Uterus (tissue), 4 donors: ENCODE measurements at places on chromosomes 4 and X. TPM values are rescaled to one million over a fixed set of nuclear protein-coding genes. Genes with fewer than 3 reads are reported as not detected.

DNA sequence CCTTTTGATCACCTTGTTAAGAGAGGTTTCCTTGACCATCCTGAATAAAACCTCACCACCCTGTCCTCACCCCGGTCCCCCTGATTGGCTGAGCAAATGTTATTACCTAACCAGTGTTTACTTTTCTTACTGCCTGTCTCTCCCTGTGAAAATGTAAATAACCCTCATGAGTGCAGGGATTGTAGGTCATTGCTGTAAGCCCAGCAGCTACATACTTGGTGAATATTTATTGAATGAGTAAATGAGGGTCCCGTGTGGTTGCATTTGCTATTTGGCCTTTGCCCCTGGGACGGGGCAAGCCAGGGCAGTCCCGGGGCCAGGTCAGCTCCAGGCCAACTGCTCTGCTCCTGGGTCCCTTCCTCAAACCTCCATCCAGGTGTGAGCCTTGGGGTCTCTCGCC lies 55.5 kb upstream of the CLCN4 start:
- no peak overlapping the region for H3K27ac ChIP-seq
- H3K27me3 ChIP-seq: no peaks in the 10 kb centered on the region
- no peak overlapping the region for H3K4me3 ChIP-seq
- no peaks in the 10 kb centered on the region for H3K4me1 ChIP-seq
- H3K36me3 ChIP-seq: no peaks in the 10 kb centered on the region

- H3K4me1 ChIP-seq: no peaks in the 10 kb centered on the region
- H3K4me3 ChIP-seq: no peak overlapping the region
- H3K27ac ChIP-seq: no peak overlapping the region
- DNase-seq: no peak
- no peaks in the 10 kb centered on the region for H3K36me3 ChIP-seq
These were observed 917.9 kb downstream of the RAPGEF2 start for GRCh38 chr4:160020804-160021203.

DNA sequence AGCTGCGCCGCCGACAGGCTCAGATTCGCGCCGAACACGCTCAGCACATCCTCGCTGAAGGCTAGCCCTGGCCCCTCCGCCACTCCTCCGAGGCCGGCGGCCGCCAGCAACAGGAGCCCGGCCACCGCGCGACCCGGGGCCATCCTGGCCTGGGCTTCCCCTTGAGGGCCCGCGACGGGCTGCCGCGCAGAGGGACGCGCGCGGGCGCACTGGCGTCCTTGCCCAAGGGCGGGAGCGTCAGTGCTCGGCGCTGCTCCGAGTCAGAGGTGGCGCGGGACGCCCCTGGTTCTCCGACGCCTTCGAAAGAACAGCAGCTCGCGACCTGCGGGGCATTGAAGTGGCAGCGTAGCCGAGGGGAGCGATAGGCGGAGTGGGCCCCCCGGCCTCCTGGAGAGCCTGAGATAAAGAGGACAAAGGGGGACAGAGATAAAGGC lies 745 bp downstream of the SLC39A8 start:
- no peak for DNase-seq
- H3K4me1 ChIP-seq: no peaks in the 10 kb centered on the region
- peak overlapping the region; percentile 50 for H3K4me3 ChIP-seq
- H3K27ac ChIP-seq: peak overlapping the region; percentile 66

GRCh38 chr4:148364525-148364924 lies 77.7 kb downstream of the NR3C2 start:
- no peaks in the 10 kb centered on the region for H3K4me1 ChIP-seq
- H3K36me3 ChIP-seq: no peaks in the 10 kb centered on the region
- H3K4me3 ChIP-seq: no peak overlapping the region
- H3K27me3 ChIP-seq: no peaks in the 10 kb centered on the region
- H3K27ac ChIP-seq: no peak overlapping the region

DNA sequence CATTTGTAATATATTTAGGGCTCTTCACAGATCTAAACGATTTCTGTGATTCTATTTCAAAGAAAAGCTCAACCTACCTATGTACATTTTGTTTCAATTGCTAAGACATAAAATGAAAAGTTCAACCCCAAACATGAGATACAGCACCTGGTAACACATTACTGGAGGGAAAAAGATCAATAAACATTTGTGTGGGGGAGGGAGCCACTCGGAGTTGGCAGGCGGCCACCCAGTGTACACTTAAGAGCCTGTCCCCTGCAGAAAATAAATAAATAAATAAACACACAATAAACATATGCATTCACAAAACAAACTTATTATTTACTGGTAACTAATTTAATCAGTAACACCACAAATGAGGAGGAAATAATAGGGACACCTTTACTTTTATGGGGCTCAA lies 19.3 kb downstream of the PRSS48 start:
- H3K27me3 ChIP-seq: no peaks in the 10 kb centered on the region
- no peak overlapping the region for H3K27ac ChIP-seq
- H3K4me3 ChIP-seq: no peak overlapping the region

GRCh38 chrX:154304846-154305245 lies 9.3 kb downstream of the TKTL1 start:
- no peak overlapping the region for H3K4me3 ChIP-seq
- no peaks in the 10 kb centered on the region for H3K27me3 ChIP-seq
- no peak overlapping the region for H3K27ac ChIP-seq
- no peaks in the 10 kb centered on the region for H3K4me1 ChIP-seq
- no peak for DNase-seq

GRCh38 chr4:95129821-95130311 lies 372.1 kb downstream of the BMPR1B start:
- DNase-seq: peak; percentile 49
- no peaks in the 10 kb centered on the region for H3K4me1 ChIP-seq
- no peaks in the 10 kb centered on the region for H3K27me3 ChIP-seq
- H3K36me3 ChIP-seq: no peaks in the 10 kb centered on the region

DNA sequence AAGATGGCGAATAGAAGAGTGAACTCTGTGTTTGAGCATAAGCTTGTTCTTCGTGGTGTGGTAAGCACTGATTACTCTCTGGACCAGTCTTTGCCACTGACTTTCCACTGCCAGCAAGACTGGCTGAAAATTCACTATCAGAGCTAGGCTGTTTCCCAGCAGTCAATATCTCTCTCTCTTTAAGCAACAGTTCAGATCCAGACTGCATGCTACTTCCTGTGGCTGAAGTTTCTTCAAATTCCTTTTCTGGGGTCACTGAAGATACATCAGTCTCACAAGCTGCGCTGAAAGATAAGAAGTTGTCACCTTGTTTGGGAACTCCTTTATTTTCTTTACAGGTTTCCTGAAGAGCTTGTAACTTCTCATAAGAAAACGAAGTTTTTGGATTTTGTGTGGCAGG lies 54.0 kb upstream of the FAM120C start:
- no peak for DNase-seq
- H3K4me1 ChIP-seq: no peaks in the 10 kb centered on the region

GRCh38 chrX:27968352-27968751 lies 12.9 kb downstream of the DCAF8L1 start:
- DNase-seq: no peak
- H3K4me3 ChIP-seq: no peak overlapping the region
- H3K4me1 ChIP-seq: no peaks in the 10 kb centered on the region
- peaks cover 16% of the 10 kb centered on the region for H3K27me3 ChIP-seq
- no peak overlapping the region for H3K27ac ChIP-seq
- no peaks in the 10 kb centered on the region for H3K36me3 ChIP-seq

DNA sequence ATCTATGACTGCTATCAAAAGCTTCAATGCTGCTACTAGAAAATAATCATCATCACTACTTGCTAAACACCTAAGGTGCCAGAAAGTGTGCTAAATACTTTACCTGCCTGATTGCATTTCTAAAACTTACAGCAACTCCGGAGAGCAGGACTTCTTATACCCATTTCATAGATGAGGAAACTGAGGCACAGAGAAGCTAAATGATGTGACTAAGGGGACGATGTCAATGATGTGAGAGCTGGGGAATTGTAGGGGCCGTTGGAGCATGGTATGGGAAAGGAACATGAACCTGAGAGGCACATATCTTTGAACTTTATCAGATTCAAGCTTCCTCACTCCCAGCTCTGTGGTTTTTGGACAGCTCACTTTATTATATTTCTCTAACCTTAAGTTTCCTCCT lies 38.7 kb downstream of the CCKAR start:
- H3K27ac ChIP-seq: no peak overlapping the region
- no peaks in the 10 kb centered on the region for H3K27me3 ChIP-seq
- H3K4me1 ChIP-seq: no peaks in the 10 kb centered on the region
- no peak for DNase-seq
- H3K4me3 ChIP-seq: no peak overlapping the region

GRCh38 chrX:124274438-124275181 lies 57.9 kb upstream of the TEX13D start:
- no peaks in the 10 kb centered on the region for H3K36me3 ChIP-seq
- DNase-seq: no peak
- H3K4me1 ChIP-seq: no peaks in the 10 kb centered on the region
- no peak overlapping the region for H3K4me3 ChIP-seq

- H3K4me3 ChIP-seq: no peak overlapping the region
- no peak overlapping the region for H3K27ac ChIP-seq
- H3K4me1 ChIP-seq: no peaks in the 10 kb centered on the region
- no peaks in the 10 kb centered on the region for H3K36me3 ChIP-seq
- no peaks in the 10 kb centered on the region for H3K27me3 ChIP-seq
- no peak for DNase-seq
These were observed 205.4 kb downstream of the HS3ST1 start for GRCh38 chr4:11223311-11223710.

GRCh38 chrX:121642415-121642814 lies 595.0 kb downstream of the GLUD2 start:
- no peaks in the 10 kb centered on the region for H3K4me1 ChIP-seq
- no peaks in the 10 kb centered on the region for H3K27me3 ChIP-seq

DNA sequence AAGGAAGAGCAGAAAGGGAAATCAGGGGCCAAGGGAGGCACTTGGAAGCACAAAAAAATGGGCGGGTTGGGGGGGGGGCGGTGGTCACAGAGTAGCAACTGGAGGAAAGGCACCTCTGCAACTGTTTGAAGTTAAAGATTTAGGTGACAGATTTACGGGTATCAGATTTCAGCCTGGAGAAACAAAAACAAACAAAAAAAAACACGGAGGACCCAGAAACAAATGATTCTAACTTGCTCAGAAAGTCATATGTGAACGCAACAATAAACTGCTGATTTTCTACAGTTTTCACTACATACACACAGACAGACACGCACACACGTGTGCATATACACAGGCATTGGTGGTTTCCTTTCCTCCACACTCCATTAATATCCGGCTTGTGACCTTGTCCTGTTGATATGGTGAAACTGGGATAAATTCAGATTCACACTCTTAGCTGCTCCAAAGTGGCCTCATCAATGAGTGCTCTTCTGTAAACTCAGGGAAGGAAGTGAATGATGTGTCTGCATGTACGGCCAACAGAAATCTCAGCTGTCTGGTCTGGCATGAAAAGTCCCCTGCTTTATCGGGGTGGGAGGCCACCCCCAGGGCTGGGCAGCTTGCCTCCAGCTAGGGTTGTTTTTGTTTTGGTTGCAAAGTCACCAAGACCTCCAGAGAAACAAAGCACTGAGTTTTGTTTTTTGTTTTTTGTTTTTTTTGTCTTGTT lies 54.3 kb downstream of the CHST7 start:
- H3K27me3 ChIP-seq: no peaks in the 10 kb centered on the region
- H3K4me3 ChIP-seq: no peak overlapping the region
- no peak for DNase-seq
- no peaks in the 10 kb centered on the region for H3K4me1 ChIP-seq
- peak overlapping the region; percentile 49 for H3K27ac ChIP-seq
- no peaks in the 10 kb centered on the region for H3K36me3 ChIP-seq

GRCh38 chr4:78247536-78248285 lies 190.6 kb downstream of the FRAS1 start:
- H3K36me3 ChIP-seq: no peaks in the 10 kb centered on the region
- DNase-seq: no peak
- H3K4me3 ChIP-seq: no peak overlapping the region
- H3K27me3 ChIP-seq: no peaks in the 10 kb centered on the region
- H3K27ac ChIP-seq: no peak overlapping the region

DNA sequence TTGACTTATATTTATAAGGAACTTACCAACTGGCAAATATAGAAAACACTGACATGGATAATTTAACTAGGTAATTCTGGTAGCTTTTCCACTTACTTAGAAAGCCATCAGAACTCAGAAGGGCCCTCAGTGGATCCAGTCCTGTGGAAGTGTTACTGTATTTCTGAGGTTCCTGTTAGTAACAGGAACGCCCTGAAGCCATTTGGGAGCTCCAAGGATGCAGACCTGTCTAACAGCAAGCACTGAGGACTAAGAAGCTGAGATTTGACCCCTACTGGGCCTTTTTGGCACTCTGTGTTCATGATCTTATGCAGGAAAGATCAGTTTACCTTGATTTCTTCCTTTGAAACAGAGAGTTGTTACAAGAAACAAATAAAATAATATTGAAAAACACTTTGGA lies 46.0 kb upstream of the TLL1 start:
- H3K36me3 ChIP-seq: no peaks in the 10 kb centered on the region
- no peaks in the 10 kb centered on the region for H3K4me1 ChIP-seq
- no peaks in the 10 kb centered on the region for H3K27me3 ChIP-seq

- no peaks in the 10 kb centered on the region for H3K27me3 ChIP-seq
- H3K27ac ChIP-seq: no peak overlapping the region
- no peak overlapping the region for H3K4me3 ChIP-seq
- no peaks in the 10 kb centered on the region for H3K4me1 ChIP-seq
- H3K36me3 ChIP-seq: no peaks in the 10 kb centered on the region
These were observed 120.0 kb upstream of the SORBS2 start for GRCh38 chr4:185931986-185932385.

DNA sequence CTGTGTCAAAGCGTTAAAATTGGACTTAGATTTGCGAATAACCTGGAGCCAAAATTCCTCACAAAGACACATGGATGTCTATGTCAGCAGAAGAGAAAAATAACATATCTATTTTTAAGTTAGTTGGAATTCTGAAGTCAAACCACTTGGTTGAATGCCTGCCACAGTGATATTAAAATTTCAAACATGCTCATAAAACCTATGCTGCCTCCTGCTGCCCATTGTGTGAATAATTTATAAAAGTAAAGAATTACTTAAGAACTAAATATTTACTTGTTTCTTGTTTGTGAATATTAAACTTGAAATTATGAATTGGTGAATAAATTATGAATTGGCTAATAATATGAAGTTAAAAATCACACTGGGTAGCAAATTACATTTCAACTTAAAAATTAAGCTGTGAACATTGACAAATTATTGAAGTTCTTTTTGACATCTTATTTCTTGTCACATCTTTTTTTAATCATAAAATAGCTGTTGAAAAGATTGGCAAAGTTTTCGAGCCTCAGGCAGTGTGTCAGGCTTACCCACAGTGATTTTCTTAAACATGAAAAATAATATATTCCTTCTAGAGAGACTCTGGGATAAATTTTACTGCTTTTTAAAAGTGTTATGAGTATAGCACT lies 35.4 kb downstream of the FABP2 start:
- H3K27me3 ChIP-seq: no peaks in the 10 kb centered on the region
- DNase-seq: no peak
- H3K4me3 ChIP-seq: no peak overlapping the region
- H3K27ac ChIP-seq: no peak overlapping the region

Gene SHISA3
- total RNA-seq: 0.51 TPM

Gene KIAA1210
- not detected for total RNA-seq

Gene HPF1
- total RNA-seq: 92.0 TPM

Gene ASB12
- 0.34 TPM for total RNA-seq

Gene ETDB
- total RNA-seq: not detected

Gene WDR17
- 7.2 TPM for total RNA-seq

Gene SGMS2
- 7.4 TPM for total RNA-seq

Gene NAP1L3
- total RNA-seq: 27.9 TPM

Gene SSX4
- not detected for total RNA-seq

Gene FAM53A
- total RNA-seq: not detected

Gene TGIF2LX
- not detected for total RNA-seq

Gene ALB
- total RNA-seq: not detected

Gene SPANXA2
- total RNA-seq: not detected

Gene GLOD5
- total RNA-seq: not detected

Gene PCYT1B
- total RNA-seq: not detected

Gene NR3C2
- 46.7 TPM for total RNA-seq

Gene MFAP3L
- total RNA-seq: 11.3 TPM

Gene PTTG2
- not detected for total RNA-seq
